Stimulated activated CD4-positive, alpha-beta T cell treated with anti-CD3 and anti-CD28 coated beads, Interleukin-2, amount 100 ng/mL, for 24 hours (primary cell): ENCODE measurements at places on chromosomes 3 and 15.

DNA sequence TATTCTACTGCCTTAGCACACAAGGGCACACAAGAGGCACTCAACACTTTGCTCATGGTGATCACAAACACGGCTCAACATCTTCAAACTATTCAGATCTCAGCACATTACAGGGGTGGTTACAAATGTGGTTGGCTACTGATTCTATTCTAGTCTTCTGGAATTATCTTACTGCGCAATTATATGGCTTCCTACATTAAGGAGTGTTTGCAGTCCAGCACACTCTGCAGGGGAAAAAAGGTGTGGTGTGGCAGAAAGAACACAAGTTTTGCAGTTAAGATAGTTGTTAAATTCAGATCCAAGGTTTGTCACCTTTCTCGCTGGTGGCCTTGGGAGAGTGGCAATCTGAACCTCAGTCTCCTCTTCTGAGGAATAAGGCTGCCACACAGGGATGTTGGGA lies 31.9 kb downstream of the IGF2BP2 start:
- DNase-seq: no peak

GRCh38 chr15:52113235-52113634 lies 660 bp upstream of the BCL2L10 start:
- DNase-seq: no peak

- no peak for DNase-seq
Observed at GRCh38 chr15:54131410-54131809, 153.2 kb downstream of the UNC13C start.

- peak; percentile 44 for DNase-seq
Observed at GRCh38 chr3:53846134-53846850, at the start of the genes CHDH and IL17RB. CHDH (minus strand) TSS chr3:53846419; CDS start chr3:53824008, 22,411 bp downstream. IL17RB (plus strand) TSS chr3:53846568; CDS start chr3:53846589, 21 bp downstream.

DNA sequence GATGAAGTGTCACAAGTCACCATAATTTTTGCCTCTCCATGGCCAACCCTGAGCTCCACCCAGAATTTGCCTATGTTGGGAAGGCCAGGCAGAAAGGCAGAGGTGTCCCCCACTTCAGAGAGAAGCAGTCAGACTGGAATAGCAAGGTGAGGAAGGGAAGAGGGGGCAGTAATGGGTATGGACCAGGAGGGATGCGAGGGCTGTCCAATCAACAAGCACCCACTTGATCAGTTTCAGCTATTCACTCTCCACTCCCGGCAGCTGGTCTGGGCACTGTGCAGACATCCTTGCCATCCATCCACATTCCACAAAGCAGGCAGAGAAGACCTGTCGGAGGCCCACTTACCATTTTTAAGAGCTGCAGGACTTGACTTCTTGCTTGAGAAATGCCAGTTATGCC lies 43.5 kb upstream of the CTNNB1 start:
- no peak for DNase-seq

GRCh38 chr15:69734699-69735098 lies 282.1 kb downstream of the RPLP1 start:
- DNase-seq: no peak

DNA sequence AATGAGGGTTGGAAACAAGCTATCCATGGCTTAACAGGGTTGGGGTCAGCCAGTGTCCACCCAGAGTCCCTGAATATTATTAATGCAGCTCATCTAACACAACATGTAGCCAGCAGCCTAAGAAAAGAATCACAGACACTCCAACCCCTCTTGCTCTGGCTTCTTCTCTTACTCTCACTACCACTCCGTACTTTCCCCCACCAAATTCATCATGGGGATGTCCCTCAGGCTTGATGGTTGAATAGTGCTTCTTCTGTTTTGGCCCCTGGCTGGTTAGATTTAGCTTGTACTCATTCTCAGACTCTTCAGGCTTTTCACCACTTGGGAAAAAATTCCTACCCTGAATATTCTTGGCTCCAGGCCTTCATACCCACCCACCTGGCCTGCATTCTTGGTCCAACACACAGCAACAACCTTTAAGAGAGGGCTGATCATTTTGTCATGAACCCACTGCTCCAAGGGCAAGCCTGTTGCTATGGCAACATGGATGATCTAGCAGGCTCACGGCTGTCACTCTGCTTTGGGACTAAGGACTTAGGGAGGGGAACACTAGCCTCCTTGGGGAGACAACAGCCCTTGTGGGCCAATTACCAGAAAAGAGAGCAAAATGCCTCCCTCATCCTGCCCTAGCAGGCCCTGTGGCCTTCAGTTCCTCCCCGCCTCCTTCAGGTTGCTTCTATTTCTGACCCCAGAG lies 9.4 kb upstream of the MED12L start:
- DNase-seq: no peak

DNA sequence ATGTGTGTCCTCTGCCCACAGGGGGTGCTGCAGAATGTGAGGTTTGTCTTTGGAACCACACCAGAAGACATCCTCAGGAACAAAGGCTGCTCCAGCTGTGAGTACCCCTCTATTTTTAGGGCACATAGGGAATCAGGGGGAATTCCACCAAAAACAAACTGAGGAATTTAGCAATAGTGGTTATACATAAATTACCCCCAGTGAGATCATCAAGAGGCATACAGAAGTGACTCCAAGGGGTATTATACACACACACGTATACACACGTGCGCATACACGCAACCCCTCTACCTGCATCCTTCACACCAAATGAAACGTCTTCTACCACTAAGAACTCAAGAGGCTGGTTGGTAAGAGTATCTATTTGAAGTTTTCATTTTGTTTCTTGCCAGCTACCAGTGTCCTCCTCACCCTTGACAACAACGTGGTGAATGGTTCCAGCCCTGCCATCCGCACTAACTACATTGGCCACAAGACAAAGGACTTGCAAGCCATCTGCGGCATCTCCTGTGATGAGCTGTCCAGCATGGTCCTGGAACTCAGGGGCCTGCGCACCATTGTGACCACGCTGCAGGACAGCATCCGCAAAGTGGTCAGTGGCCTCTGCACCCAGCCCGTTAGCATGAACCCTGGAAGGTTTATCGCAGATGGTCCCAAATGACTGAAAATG lies 2.9 kb downstream of the THBS1 start:
- DNase-seq: peak; percentile 33
